Spleen (tissue), 13 donors: ENCODE measurements at places on chromosomes 5 and 9. TPM values are rescaled to one million over a fixed set of nuclear protein-coding genes. Genes with fewer than 3 reads are reported as not detected.

RECK gene
- total RNA-seq = 9.3 TPM

COL15A1 gene
- 4.6 TPM for total RNA-seq

SUSD3 gene
- 47.7 TPM for total RNA-seq

MEGF10 gene
- total RNA-seq = 0.27 TPM

SLC24A2 gene
- total RNA-seq = not detected

PLPPR1 gene
- total RNA-seq = not detected

BTNL8 gene
- total RNA-seq = 3.5 TPM

CMBL gene
- total RNA-seq = 3.2 TPM

DMRT3 gene
- total RNA-seq = not detected

LECT2 gene
- total RNA-seq = not detected

GABRA6 gene
- total RNA-seq = not detected

RFESD gene
- total RNA-seq = 6.5 TPM

PCDHA4 gene
- total RNA-seq = 1.2 TPM

ARL14EPL gene
- total RNA-seq = not detected

SLC6A3 gene
- total RNA-seq = 0.27 TPM

RGS7BP gene
- total RNA-seq = 0.82 TPM

OSMR gene
- total RNA-seq = 74.6 TPM

SLC27A6 gene
- total RNA-seq = not detected

ANKRD31 gene
- total RNA-seq = 0.25 TPM

FBP1 gene
- total RNA-seq = 10.2 TPM

FGF10 gene
- not detected for total RNA-seq

PCDHGC5 gene
- 1.1 TPM for total RNA-seq

PCDHGC4 gene
- 1.4 TPM for total RNA-seq

SELENOP gene
- total RNA-seq = 1,170 TPM

SCGB3A2 gene
- total RNA-seq = not detected

PDZD2 gene
- 2.0 TPM for total RNA-seq

GPR151 gene
- total RNA-seq = not detected

WDR38 gene
- total RNA-seq = not detected

PFN3 gene
- not detected for total RNA-seq

LCN2 gene
- 7.7 TPM for total RNA-seq

OR1J2 gene
- not detected for total RNA-seq

CACFD1 gene
- 14.2 TPM for total RNA-seq

PPP3R2 gene
- total RNA-seq = not detected

ATP10B gene
- not detected for total RNA-seq

LCNL1 gene
- 2.4 TPM for total RNA-seq

IGFBPL1 gene
- not detected for total RNA-seq

SPATA31D4 gene
- not detected for total RNA-seq

TMC1 gene
- total RNA-seq = not detected

CDX1 gene
- total RNA-seq = not detected

FAM221B gene
- not detected for total RNA-seq

CMYA5 gene
- 0.32 TPM for total RNA-seq

OBP2B gene
- total RNA-seq = not detected

CDH12 gene
- total RNA-seq = not detected

SPATA6L gene
- total RNA-seq = 1.0 TPM

FOXD4L6 gene
- 0.68 TPM for total RNA-seq

IL4 gene
- total RNA-seq = not detected

ACTBL2 gene
- not detected for total RNA-seq

FAM151B gene
- 3.5 TPM for total RNA-seq

LRRC19 gene
- total RNA-seq = not detected

IQGAP2 gene
- 49.1 TPM for total RNA-seq

PCDHAC2 gene
- total RNA-seq = 1.5 TPM

C5orf22 gene
- total RNA-seq = 25.8 TPM

LCN6 gene
- 2.6 TPM for total RNA-seq

ISL1 gene
- 0.27 TPM for total RNA-seq

IFNK gene
- total RNA-seq = not detected

DMRT1 gene
- not detected for total RNA-seq

ADAMTSL1 gene
- 2.0 TPM for total RNA-seq

MOB3B gene
- 24.9 TPM for total RNA-seq
